HTR-8/SVneo (cell line): ENCODE measurements at places on chromosomes 7 and 10.

DNA sequence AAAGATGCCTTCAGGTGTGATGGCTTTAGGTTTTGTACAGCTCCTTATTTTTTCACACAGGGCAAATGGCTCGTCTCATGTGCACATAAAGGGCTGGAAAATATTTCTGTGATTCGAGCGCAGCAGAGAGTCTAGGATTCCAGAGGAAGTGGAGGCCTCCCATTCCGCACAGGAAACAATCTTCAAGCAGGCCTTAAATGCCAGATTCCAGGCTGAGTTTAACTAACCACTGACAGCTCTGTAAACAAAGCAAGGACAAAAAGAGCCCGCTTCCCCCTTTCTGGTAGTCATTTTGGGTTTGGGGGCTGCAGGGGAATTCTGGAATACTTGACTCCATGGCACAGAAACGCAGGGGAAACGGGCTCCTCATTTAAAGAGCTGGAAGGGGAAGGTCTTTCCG is 87.2 kb downstream of the CALD1 start:
- no peak for DNase-seq

- DNase-seq = no peak
Measured at GRCh38 chr7:50677638-50677996, 105.1 kb downstream of the GRB10 start.

- peak; percentile 72 for DNase-seq
Measured at GRCh38 chr10:71212318-71213126, at the start of gene UNC5B. TSS of gene UNC5B (plus strand) at chr10:71212570. CDS start at chr10:71212986, 416 bp downstream.

- DNase-seq = no peak
Measured at GRCh38 chr10:96740579-96741281, 20.4 kb upstream of the PIK3AP1 start.

- no peak for DNase-seq
Measured at GRCh38 chr7:155935005-155935557, 122.8 kb upstream of the SHH start.

GRCh38 chr7:83677180-83677866 is 28.4 kb upstream of the SEMA3E start:
- DNase-seq = peak; percentile 58

GRCh38 chr10:110597476-110597875 is 30.0 kb downstream of the SMC3 start:
- no peak for DNase-seq

GRCh38 chr10:123287594-123288247 is 133.5 kb downstream of the BUB3 start:
- no peak for DNase-seq

GRCh38 chr10:71045936-71046335 is 157.6 kb upstream of the PCBD1 start:
- DNase-seq = no peak

DNA sequence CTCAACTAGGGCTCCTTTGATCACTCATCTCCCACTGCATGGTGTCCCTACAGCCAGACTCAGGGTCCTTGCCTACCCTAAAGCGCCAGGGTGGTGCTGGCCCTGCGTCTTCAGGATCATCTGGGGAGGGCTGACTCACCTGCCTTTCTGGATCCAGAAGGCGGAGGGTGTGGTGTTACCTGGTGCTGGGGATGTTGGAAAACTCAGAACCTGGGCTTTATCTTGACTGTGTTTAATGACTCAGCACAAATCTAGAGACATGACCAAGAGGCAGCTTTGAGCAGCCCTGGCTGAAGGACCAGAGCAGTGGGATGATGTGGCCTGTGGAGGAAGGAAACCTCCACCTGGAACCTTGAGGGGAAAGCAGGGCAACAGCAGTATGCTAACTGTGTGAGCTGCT is 96.5 kb downstream of the GRK5 start:
- no peak for DNase-seq

DNA sequence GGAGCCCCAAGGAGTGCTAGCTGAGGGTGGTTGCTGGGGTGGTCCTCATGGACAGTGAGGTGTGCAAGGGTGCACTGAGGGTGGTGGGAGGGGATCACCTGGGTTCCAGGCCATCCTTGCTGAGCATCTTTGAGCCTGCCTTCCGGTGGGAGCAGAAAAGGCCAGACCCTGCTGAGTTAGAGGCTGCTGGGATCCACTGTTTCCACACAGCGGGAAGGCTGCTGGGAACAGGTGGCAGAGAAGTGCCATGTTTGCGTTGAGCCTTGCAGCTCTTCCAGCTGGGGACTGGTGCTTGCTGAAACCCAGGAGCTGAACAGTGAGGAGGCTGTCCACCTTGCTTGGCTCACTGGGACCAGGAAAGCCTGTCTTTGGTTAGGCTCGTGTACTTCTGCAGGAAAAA is 34.9 kb downstream of the PRF1 start:
- no peak for DNase-seq

- peak; percentile 75 for DNase-seq
Measured at GRCh38 chr10:102120142-102120990, at the start of gene LDB1. TSS of gene LDB1 (minus strand) at chr10:102120368. CDS start at chr10:102120110, 258 bp downstream.

DNA sequence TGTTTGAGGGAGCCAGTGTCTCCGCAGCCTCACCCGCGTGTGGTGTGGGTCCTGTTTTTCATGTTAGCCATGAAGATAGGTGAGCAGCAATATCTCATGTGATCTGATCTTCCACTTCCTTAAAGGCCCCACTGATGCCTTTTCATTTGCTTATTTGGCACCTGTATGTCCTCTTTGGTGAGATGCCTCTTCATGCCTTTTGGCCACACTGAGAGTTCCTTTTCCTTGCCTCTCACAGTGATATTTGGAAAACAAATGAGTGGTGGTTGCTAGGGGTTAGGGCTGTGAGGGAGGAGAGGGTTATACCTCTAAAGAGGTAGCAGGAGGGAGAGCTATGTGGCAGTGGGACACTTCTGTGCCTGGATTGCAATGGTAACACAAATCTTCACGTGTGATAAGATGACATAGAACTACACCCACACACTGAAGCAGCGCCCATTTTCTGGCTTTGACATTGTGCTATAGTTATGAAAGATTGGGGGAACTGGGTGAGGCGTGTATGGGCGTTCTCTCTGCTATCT is 90.4 kb upstream of the TNS3 start:
- no peak for DNase-seq

DNA sequence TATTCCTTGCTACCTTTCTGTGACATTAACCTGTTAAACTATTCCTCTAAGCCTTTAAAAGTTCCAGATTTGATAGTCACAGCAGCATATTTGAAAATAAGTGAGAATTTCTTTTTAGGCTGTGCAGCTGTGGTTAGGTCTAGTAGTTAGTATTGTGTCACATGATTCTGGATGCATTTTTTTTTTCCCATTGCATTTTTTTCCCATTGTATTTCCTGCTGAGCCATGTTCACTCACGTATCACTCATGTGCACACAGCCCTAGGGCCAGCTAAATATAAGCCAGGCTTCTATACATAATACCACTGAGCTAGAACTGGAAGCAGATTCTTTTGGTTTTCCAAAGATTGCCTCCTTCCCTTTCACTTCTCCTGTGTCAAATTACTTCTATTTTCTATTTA is 37.4 kb downstream of the DNAJC9 start:
- DNase-seq = no peak

- DNase-seq = no peak
Measured at GRCh38 chr7:18580950-18581349, 85.4 kb downstream of the HDAC9 start.

DNA sequence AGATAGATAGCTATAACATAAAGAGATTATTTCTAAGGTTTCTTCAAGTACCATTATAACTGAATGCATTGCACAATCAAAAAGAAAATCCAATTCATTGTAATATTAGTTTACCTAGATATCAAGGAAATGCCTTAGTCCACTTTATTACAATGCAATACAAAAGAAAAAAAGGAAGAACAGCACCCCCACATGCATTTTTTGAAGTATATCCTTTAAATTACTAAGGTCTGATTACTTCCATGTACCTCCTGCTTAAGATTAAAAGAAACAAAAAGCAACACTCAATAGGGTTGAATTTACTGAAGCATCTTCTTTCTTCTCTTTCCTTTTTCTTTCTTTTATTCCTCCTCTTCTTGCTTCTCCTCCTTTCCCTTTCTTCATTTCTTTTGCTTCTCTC is 973.8 kb upstream of the LRRTM3 start:
- no peak for DNase-seq

GRCh38 chr10:70849582-70850016 is 33.9 kb downstream of the SGPL1 start:
- peak; percentile 46 for DNase-seq

GRCh38 chr10:96673318-96674099 is 46.8 kb downstream of the PIK3AP1 start:
- peak; percentile 45 for DNase-seq

DNA sequence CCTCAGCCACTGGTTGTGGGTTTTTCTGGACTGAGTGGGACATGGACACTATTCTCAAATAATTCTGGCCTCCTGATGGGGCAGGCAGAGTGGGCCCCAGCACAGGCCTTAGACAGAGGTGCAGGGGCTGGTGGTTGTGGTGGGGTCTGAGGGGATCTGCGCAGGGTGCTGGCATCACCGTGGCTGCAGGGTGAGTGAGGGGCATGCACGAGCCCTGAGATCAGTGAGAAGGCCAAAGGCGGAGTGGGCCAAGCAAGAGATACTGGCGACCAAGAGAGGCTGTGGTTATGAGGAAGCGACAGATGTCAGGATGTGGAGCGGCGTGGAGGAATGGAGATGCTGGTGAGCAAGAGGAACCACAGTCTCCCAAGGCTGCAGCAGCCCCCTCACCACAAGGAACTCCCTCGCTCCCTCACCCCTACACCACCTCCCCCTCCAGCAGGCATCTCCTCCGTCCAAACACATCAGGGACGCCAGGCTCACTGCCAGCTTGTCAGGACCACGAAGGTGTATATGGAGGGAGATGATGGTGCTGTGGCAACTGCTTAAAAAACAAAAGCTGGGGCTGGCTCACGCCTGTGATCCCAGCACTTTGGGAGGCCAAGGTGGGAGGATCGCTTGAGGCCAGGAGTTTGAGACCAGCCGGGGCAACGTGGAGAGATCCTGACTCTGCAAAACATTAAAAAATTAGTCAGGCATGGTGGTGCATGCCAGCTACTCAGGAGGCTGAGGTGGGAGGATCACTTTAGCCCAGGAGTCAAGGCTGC is 9.6 kb downstream of the PRF1 start:
- no peak for DNase-seq

- no peak for DNase-seq
Measured at GRCh38 chr7:33892945-33893344, 12.4 kb upstream of the BMPER start.

GRCh38 chr10:77002872-77003271 is 634.7 kb downstream of the KCNMA1 start:
- DNase-seq = no peak

DNA sequence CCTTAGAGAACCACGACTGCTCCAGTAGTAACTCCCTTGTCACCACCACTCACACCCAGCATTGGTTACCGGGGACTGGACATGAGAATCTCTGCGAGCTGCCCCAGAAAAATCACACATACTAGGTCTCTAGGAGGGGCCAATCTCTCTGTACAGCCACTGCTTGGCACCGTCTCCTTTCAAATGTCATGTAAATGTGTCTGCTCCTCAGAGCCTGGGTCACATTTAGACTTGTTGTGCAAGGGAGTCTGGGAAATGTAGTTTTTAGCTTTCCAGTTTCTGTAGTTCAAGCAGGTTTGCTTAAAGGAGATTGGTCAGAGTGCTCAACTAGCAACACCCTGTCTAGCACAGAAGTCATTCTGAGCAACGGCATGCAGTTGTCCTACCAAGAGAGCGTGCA is 60.0 kb downstream of the CHN2 start:
- no peak for DNase-seq

DNA sequence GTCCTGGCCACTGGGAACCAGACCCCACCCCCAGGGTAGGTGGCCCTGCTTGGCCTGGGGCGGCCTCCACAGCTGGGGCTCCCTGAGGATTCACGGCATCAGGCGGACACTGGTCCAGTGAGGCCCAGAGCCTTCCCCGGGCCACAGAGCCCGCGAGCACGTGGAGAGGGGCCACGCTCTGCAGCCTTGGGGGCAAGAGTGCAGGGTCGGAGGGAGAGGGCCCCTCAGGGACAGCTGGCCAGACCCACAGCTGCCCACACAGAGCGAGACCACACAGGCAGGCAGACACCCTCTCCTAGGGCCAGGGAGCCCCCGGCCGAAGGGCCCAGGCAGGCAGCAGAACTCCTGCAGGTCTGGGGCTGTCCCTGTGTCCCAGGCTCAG is 10.7 kb downstream of the VENTX start:
- DNase-seq = no peak

DNA sequence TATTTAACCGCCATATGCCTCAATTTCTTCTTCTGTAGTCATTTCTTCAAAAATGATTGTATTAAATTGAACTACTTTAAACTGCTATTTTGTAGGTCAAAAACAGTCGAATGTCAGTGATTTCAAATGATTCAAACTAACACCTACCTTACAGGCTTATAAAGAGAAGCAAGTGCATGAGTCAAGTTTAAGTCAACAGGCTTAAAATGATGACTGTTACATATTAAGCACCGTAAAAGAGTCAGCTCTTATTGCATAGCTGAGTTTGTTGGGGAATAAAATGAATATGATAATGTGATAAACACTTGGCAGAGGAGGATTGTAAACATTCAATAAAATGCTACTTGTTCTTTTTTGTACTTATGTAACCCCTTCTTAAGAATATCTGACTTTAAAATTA is 90.1 kb upstream of the ANKRD1 start:
- DNase-seq = no peak

- no peak for DNase-seq
Measured at GRCh38 chr10:5530412-5530806, 5.6 kb downstream of the CALML3 start.

GRCh38 chr7:91557789-91558404 is 293.7 kb downstream of the FZD1 start:
- DNase-seq = peak; percentile 19

DNA sequence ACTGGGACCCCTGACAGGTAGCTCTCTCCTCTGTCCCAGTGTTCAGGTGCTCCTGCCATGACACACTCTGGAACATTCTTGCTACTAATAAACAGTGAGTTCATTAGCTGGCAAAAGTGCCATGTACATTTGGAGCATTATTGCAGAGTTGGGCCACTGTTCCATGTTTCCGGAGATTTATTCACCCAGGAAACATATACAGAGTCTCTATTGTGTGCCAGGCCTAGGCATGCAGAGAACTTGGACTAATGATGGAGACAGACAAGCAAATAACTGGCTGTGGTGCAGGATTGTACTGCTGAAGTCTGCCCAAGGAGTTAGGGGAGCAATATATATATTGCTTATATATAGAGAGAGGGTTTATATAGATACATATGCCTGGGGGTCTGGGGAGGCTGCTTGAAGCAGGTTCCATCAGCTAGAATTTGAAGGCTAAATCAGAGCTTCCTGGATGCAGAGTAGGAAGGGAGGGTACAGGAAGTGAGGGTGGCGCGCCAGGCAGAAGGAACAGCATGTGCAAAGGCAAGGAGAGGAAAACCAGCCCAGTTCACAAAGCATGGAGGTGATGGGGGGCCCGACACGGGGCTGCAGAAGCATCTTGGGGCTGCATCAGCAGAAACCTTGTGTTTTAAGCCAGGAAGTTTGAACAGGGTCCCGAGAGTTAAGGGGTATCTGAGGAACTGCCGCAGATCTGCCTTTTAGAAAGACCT is 22.7 kb upstream of the EEPD1 start:
- DNase-seq = no peak
